ENCODE measurements at places on chromosomes 7 and 10.

DNA sequence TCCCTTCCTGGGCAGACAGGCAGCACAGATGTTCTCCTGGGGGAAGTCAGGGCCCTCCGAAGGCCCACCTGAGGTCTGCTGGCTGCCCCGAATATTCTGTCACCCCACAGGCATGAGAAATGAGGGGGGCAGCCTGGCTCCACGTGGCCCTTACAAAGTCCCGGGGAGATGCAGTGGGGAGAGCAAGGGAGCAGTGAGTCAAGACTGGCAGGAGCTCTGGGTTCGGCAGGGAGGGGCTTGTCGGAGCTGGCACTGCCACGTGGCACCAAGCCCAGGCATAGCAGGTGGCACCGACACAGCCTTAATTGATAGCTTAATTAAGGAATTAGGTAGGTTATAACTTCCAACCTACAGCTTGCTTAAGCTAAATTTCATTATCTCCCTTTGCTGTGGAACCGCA, 163.9 kb downstream of the USP6NL start:
- no peak for DNase-seq
- peaks cover 7% of the 10 kb centered on the region for H3K27me3 ChIP-seq
- H3K27ac ChIP-seq, result no peak overlapping the region

- H3K4me3 ChIP-seq, result no peak overlapping the region
- no peak overlapping the region for H3K27ac ChIP-seq
- H3K27me3 ChIP-seq, result peaks cover 63% of the 10 kb centered on the region
- DNase-seq, result no peak
These were observed 3.3 kb downstream of the WIPF3 start for GRCh38 chr7:29809533-29810155.

GRCh38 chr7:42495256-42495655, 258.2 kb upstream of the GLI3 start:
- H3K27ac ChIP-seq, result no peak overlapping the region
- H3K36me3 ChIP-seq, result no peaks in the 10 kb centered on the region
- no peak for DNase-seq
- peaks cover 2% of the 10 kb centered on the region for H3K4me1 ChIP-seq
- H3K27me3 ChIP-seq, result peaks cover 33% of the 10 kb centered on the region
- H3K4me3 ChIP-seq, result no peak overlapping the region

DNA sequence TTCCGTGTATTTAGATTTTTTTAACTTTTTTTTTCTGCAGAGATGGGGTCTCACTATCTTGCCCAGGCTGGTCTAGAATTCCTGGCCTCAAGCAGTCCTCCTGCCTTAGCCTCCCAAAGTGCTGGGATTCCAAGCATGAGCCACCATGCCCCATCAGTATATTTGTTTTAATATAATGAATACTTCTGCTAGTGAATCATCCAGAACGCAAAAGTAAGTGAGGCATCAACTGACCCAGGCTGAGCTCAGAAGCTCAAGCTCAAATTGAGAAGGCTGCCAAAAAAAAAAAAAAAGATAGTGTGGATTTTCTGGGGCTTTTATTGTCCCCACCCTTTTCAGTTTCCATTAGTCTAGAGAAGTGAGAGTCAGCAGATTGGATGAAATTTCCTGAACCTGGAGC, 39.0 kb upstream of the TECTB start:
- DNase-seq, result no peak
- no peaks in the 10 kb centered on the region for H3K36me3 ChIP-seq
- no peaks in the 10 kb centered on the region for H3K4me1 ChIP-seq
- no peak overlapping the region for H3K27ac ChIP-seq
- peaks cover 3% of the 10 kb centered on the region for H3K27me3 ChIP-seq

DNA sequence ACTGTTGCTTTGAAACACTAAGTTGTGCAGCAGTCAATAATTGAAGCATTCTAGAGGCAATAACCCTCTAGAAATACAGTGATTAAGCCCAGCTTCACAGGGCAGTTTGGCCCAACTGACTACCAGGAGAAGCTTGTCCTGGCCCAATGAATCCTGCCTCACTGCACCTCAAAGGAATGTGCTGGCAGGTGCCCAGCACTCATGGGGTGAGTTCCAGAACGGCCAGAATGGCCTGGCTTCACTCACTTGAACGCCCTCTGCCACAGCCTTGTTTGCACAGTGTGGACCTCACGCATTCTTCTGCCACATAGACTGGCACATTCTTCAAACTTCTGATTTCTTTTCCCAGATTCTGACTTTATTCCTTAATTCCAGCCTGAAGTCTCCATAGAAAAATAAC, 6.6 kb upstream of the ITIH2 start:
- H3K27me3 ChIP-seq, result peaks cover 12% of the 10 kb centered on the region
- no peak overlapping the region for H3K4me3 ChIP-seq
- no peaks in the 10 kb centered on the region for H3K4me1 ChIP-seq
- no peak for DNase-seq
- no peak overlapping the region for H3K27ac ChIP-seq

DNA sequence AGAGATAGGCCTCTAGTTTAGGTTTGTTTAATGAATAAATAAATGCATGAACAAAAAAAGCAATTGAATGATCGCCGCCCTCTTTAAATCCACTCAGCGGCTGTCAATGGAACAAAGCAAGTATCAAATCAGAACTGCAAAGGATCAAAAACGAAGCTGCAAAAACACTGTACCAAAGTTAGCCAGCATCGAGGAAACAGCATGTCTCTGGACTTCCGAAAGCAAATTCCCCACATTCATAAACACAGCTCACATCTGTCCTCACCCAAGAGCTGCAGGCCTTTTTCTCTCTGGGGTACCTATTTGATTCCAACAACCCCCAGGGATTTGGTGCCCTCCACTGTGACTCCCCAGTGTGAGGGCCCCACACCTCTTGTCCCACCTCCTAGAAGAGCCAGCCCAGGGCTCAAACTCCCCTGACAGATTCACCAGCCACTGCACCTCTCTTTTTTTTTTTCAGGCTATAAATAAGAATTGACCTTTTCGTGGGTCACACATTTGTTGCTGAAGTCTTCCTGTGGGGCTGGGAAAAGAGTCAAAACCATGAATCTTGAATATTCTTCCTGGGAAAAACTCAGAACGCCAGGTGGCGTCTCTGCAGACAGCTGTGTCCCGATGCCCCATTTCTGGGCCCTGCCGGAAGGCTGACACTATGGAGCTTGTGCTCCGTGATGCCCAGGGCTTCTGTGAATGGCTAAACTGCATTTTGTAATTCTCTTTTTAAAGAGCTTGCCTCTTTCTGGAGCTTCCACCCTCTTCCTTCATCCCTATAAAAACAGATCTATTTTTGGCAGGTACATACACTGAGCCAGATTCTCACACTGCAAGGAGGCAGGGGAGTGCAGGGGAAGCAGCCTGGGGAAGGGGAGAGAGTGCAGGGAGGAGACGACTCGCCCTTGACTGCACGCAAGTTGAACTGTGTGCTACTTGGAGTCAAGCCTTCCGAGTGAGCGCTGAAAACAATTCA, 51.7 kb downstream of the HSPA12A start:
- H3K36me3 ChIP-seq, result no peaks in the 10 kb centered on the region
- H3K4me1 ChIP-seq, result no peaks in the 10 kb centered on the region
- no peak overlapping the region for H3K27ac ChIP-seq

DNA sequence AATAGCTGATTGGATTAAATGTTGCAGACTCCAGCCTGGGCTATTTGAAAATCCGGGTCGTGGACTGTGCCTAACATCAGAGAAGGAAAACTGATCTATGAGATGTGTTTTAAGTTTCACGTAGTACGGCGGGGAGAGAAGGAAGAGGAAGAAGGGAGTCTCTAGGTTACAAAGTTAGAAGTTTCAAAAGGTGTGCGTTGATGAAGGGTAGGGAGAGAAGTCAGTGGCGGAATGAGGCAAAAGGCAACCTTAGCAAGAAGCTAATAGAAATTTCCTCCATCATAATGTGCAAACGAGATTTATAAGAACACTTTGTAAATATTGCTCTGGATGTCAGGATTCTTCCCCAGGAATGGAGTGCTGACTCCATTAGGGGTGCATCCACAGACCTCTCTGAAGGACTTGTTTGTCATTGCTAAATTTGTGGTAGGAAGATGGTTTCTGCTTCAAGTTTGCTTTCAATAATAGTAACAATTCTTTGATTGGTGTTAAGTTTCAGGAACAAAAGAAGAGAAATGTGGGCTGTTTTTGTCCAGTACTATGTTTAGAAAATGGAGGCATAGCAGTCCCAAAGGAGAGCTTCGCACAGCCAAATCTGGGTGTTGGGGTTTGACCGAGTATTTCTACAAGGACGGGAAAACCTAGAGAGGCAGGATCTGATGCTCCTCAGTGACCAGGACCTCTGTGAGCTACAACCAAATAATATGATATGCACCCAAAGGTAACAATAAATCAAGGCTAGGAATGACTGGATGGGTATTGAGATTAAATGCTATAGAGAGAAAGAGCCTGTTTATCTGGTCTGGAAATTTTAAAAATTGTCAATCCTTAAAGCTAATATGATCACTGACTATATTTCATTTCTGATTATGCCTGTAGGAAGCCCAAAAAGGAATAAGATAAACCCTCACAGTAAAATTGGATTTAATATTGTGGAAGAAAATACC, 8.2 kb downstream of the TWIST1 start:
- DNase-seq, result no peak
- peaks cover 99% of the 10 kb centered on the region for H3K27me3 ChIP-seq
- H3K4me3 ChIP-seq, result no peak overlapping the region
- H3K36me3 ChIP-seq, result no peaks in the 10 kb centered on the region

DNA sequence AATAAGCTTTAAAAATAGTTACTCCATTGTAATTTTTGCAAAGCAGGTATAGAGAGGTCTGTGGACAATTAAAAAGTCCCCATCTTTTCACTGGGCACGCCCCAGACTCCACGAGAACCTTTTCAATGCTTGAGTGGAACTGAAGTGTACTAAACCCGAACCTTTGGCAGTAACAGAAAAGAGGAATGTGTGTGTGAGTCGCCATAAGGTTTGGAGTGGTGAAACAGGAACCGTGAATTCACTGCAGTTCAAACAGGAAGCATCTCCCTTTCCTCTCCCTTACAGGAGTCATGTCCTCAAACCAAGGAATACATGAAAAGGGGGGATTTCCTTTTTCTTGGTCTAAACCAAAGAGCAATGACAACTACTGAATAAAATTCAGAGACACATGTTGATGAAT, 23.2 kb downstream of the NDUFB2 start:
- H3K4me3 ChIP-seq, result no peak overlapping the region
- H3K27ac ChIP-seq, result no peak overlapping the region
- H3K4me1 ChIP-seq, result peaks cover 22% of the 10 kb centered on the region
- peaks cover 5% of the 10 kb centered on the region for H3K36me3 ChIP-seq

DNA sequence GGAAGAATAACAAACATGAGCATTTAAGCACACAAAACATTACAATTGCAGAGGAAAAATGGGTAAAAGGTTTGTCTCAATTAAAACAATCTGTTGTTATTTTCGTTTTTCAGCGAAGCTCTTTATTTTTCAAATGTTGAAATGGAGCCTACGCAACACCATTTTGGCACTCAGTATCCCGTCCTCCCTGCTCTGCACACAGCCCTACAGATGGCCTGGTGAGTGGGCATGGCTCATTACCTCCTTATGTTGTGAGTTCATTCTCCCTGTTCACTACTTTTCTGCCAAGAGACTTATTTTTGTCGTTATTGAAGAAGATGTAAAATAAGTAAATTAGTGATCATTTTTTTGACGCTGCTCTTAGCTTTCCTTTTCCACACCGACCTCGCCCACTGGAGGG, 167.8 kb upstream of the CXCL12 start:
- H3K4me3 ChIP-seq, result no peak overlapping the region
- no peak for DNase-seq
- H3K27me3 ChIP-seq, result no peaks in the 10 kb centered on the region
- no peaks in the 10 kb centered on the region for H3K36me3 ChIP-seq
- H3K27ac ChIP-seq, result no peak overlapping the region

GRCh38 chr7:129550693-129551360, 48.5 kb downstream of the SMKR1 start:
- peaks cover 6% of the 10 kb centered on the region for H3K4me1 ChIP-seq
- no peak overlapping the region for H3K4me3 ChIP-seq
- peaks cover 2% of the 10 kb centered on the region for H3K27me3 ChIP-seq
- no peak overlapping the region for H3K27ac ChIP-seq
- H3K36me3 ChIP-seq, result no peaks in the 10 kb centered on the region
- no peak for DNase-seq

- H3K27me3 ChIP-seq, result peaks cover 79% of the 10 kb centered on the region
- DNase-seq, result peak; percentile 35
- H3K4me1 ChIP-seq, result peaks cover 16% of the 10 kb centered on the region
- H3K36me3 ChIP-seq, result peaks cover 14% of the 10 kb centered on the region
These were observed at the start of gene KLF14 for GRCh38 chr7:130733931-130734814. KLF14 (minus strand) TSS chr7:130734207; CDS start chr7:130734033, 174 bp downstream.

DNA sequence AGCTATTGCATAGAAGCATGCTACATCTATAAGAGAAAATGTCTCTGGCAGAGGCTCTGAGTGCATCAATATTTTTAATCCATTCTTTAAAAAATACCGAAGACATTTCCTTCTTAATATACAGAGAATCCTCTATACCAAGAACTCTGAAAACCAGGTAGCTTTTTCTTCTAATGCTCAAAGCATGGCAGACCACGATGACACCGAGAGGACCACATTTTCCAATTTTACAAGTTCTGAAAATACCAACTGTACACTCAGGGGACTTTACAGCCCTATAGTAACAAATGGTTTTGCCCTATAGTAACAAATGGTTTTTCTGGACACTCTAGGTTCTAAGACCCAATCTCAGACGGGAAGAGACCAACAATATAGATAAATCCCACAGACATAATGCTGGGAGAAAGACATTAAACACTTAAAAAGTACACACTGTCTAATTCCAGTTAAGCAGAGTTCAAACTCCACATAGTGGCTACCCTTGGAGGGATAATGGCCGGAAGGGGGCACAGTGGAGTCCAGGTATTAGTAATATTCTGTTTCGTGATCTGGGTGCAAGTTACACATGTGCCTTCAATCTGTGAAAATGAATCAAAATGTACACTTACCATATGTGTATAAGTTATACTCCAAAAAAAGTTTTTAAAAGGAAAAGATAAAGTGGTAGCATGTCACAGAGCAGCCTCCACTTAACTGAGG, 26.2 kb downstream of the CCDC6 start:
- peaks cover 18% of the 10 kb centered on the region for H3K36me3 ChIP-seq
- peak overlapping the region; percentile 86 for H3K27ac ChIP-seq
- peaks cover 86% of the 10 kb centered on the region for H3K4me1 ChIP-seq
- no peaks in the 10 kb centered on the region for H3K27me3 ChIP-seq
